Right kidney (tissue), 9 donors: ENCODE measurements at places on chromosomes 2 and 18.

DNA sequence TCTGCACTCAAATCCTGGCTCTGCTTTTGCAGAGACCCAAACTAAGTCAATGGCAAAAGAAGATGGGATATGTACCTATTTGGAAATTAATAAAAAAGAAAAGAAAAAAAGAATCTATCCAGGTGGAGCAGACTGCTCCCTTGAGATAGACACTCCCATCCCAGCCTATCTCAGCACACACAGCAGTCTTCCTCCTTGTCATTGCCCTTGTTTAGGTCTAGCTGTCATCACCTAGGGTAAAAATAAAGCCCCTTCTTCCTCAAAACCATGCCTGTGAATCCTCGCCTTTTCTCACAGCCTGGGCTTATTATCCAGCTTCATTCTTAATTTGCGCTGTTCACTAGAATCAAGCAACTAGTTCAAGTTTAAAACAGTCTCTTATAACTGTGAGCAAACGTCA, 30.7 kb upstream of the ACSL3 start:
- no peak for DNase-seq

DNA sequence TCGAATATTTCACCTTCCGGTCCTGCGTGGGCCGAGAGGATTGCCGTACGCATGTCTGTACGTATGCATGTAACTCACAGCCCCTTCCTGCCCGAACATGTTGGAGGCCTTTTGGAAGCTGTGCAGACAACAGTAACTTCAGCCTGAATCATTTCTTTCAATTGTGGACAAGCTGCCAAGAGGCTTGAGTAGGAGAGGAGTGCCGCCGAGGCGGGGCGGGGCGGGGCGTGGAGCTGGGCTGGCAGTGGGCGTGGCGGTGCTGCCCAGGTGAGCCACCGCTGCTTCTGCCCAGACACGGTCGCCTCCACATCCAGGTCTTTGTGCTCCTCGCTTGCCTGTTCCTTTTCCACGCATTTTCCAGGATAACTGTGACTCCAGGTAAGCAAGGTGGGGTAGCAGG, at the start of gene SERPINB5:
TSS of gene SERPINB5 (plus strand) at position 291 of the 400 bp plus-strand sequence. CDS start 7,471 bp downstream, outside the sequence.
- no peak for DNase-seq

GRCh38 chr2:112141626-112142007, 3.4 kb downstream of the FBLN7 start:
- no peak for DNase-seq

GRCh38 chr2:146844226-146844990, 1000.4 kb upstream of the ACVR2A start:
- no peak for DNase-seq

GRCh38 chr2:240510513-240511210, 47.1 kb downstream of the ANKMY1 start:
- no peak for DNase-seq

DNA sequence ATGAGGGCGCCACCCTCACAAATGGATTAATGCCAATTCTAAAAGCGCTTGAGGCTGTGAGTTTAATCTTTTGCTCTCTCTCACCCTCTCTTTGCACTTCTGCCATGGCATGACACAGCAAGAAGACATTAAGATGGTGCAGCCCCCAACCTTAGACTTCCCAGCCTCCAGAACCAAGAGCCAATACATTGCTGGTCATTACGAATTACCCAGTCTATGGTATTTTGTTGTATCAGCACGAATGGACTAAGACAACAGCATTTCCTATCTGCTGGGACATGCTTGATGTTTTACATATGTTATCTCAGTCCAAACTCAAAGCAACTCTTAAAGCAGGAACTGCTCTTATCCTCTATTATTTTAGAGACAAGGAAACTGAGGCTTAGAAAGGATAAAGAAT, 222.9 kb downstream of the STK39 start:
- DNase-seq = no peak

GRCh38 chr2:159807183-159808031, 9.4 kb upstream of the CD302 start:
- no peak for DNase-seq

GRCh38 chr2:192151853-192152252, 42.9 kb downstream of the TMEFF2 start:
- DNase-seq = no peak

DNA sequence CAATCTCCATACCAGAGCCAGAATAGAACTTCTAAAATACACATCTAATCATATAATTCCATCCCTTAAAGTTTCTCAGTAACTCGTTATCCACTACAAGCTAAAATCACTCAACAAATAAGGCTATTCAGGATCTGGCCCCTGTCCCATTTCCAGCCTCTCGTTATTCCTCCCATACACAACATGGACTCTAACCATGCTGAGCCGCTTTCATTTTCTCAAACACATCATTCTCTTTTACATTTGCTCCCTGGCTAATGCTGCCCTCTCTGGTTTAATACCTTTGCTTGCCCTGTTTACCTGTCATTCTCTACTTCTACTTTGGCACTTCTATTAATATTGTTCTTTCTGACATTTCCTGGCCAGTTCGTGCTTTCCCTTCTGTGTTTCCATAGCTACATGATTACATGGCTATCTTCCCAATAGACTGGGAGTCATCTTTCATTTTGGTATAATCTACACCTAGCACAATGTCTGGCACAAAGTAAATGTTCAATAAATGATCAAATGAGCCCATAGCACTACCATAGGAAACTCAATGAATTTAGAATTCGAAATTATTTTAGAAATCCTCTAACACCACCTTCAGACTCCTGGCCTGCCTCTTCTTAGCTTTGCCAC, 163.6 kb upstream of the VRK2 start:
- DNase-seq = no peak

DNA sequence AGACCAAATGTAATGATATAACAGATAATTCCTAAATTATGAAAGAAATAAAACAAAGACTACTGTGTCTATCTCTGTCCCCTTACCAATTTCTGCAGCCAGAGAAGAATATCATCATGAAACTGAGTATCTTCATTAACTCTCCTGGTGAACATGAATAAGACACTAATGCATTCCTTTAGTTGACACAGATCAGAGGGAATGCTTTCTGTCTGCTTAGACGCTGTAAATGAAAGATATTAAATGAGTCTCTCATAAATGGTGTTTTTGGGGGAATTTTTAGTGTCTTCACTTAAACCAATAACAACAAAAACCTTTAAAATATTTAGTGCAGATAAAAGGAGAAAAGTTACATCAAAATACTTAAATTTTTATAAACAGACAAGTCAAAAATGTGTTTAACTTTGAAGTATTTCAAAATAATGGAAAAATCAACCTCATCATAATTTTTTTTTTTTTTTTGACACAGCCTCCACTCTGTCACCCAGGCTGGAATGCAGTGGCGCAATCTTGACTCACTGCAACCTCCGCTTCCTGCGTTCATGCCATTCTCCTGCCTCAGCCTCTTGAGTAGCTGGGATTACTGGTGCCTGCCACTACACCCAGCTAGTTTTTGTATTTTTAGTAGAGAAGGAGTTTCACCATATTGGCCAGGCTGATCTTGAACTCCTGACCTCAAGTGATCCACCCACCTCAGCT, 16.0 kb downstream of the EPG5 start:
- no peak for DNase-seq

DNA sequence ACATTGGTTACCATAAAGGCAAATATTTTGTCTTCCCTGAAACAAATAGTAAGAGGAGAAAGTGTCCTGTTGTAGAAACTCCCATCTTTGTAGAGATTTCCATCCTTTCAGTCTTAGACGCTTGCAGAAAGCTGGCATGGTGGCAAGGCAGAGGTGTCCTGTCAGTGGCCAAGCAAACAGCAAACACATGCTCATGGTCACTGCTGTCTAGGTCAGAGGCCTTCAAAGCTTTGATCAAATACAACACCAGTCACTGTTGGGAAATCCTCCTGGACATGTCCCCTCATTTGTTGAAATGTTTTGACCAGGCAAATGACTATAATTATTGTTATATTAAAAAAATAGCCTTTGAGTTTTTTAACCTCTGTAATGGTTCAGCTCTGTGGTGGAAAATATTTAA, 55.1 kb downstream of the LTBP1 start:
- no peak for DNase-seq

GRCh38 chr2:60285626-60286316, 267.7 kb downstream of the BCL11A start:
- DNase-seq = no peak

- no peak for DNase-seq
These were observed 186.2 kb downstream of the DYM start for GRCh38 chr18:49274188-49274714.

- no peak for DNase-seq
These were observed 251.5 kb upstream of the SALL3 start for GRCh38 chr18:78727877-78728783.

DNA sequence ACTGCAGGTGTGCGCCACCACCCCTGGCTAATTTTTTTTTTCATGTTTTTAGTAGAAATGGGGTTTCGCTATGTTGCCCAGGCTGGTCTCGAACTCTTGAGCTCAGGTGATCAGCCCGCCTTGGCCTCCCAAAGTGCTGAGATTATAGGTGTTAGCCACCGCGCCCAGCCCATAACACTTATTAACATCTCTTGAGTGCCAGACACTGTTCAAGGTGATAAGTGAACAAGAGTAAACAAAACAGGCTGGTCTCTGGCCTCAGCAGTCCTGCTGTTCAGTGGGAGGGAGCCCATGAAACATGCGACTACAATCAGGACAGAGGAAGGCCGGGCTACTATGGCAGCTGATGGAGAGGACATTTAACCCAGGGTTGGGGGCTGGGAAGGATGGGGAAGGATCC, 42.3 kb downstream of the KCTD1 start:
- no peak for DNase-seq

DNA sequence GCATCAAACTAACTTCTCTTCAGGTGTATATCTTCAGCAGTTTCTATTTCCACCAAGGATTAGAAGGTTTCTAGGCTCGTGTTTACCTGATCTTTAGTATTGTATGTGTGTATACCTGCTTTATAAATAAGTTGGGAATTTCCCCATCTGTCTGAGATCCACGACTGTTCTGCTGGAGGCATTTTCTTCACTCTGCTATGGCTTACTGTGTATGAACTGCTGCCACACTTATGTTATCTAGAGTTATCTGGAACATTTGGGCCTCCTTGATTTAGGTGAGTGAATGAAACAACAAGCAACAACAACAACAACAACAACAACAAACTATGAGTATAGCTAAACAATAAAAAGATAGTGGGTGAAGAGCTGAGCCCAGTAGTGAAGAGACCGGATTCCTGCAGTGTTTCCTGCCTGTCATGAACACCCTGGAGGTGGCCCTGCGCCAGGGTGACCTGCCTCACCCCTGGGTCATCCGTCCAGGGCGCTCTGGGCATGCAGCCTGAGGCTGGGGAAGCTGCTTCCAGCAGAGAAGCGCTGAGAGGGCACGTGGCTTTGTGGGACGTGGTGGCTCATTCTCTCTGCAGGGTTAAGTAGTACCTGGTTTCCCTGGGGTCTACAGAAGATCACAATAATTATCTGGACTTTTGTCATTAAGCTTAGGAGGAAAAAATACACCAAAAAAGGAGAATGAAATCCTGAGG, 56.1 kb upstream of the GATA6 start:
- DNase-seq = no peak

GRCh38 chr2:64274399-64275173, 130.4 kb upstream of the PELI1 start:
- no peak for DNase-seq

- no peak for DNase-seq
These were observed 29.9 kb downstream of the CTAGE1 start for GRCh38 chr18:22387787-22388186.

DNA sequence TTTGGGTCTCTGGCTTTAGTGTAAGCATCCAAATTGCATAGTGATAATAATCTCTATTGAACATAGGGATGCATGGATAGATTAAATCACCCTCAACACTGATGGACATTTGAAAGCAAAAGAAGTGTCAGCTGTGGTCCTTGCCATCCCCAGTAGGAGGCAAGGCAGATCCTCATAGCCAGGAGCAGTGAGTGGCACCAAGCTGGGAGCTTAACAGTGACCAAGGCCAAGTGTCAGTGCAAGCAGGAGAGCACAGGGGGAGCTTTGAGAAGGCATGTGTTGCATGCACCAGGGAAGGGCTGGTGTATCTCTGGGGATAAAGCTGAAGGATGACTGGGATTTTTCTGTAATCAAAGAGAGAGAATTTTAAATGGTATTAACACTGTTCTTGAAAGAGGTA, 14.7 kb downstream of the SLC14A1 start:
- no peak for DNase-seq

DNA sequence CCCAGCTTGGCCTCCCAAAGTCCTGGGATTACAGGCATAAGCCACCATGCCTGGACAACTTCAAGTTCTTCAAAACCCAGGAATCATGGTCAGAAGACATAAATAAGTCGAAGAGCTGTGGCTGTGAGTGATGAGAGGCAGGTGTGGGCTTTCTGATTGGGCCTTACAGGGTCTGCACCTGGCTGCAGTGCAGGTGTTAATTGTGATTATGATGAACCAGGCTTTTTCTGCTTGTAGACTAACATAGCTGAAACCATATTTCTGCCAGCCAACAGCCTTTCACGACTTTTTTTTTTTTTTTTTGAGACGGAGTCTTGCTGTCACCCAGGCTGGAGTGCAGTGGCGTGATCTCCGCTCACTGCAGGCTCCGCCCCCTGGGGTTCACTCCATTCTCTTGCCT, 14.9 kb upstream of the DTNB start:
- DNase-seq = no peak

DNA sequence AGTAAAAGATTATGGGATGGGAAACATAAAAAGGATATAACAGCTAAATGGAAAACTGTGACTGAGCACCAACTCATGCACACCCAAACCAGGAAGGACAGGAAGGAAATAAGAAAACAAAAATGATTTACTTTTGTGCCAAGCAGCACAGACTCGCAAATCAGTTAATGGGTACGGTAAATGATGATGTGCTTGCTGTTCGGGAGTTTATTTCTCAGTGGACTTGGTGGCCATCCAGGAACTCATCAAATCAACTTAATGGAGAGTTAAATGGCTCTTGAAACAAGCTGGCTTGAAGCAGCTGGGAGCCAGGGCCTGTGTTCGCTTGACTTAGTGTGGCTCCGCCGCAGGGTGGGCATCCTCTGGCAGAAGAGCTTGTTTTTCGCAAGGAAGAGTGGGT, 36.2 kb downstream of the MTCL1 start:
- no peak for DNase-seq

GRCh38 chr2:8611700-8612099, 70.2 kb upstream of the ID2 start:
- no peak for DNase-seq

DNA sequence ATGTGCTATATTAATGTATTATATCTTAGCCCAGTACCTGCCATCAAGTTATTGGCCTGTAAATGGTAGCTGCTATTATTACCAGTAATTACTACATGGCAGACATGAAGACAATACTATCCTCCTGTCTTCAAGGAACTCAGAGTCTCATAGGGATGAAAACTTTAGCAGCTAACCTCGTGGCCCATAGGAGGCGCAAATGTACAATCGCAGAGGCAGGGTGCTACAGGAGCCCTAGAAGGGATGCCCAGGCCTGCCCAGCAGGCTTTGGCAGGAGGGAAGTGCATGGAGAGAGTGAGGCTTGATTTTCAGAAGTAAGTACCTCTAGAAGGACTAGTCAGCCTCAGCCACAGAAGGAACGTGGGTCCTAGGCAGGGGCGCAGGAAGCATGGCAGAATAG, 44.7 kb upstream of the KIDINS220 start:
- DNase-seq = no peak
